ENCODE measurements at places on chromosomes 5 and 9. TPM values are rescaled to one million over a fixed set of nuclear protein-coding genes. Genes with fewer than 3 reads are reported as not detected.

SAPCD2 gene
- total RNA-seq, result 57.8 TPM

ZDHHC11B gene
- total RNA-seq, result 2.4 TPM

DNA sequence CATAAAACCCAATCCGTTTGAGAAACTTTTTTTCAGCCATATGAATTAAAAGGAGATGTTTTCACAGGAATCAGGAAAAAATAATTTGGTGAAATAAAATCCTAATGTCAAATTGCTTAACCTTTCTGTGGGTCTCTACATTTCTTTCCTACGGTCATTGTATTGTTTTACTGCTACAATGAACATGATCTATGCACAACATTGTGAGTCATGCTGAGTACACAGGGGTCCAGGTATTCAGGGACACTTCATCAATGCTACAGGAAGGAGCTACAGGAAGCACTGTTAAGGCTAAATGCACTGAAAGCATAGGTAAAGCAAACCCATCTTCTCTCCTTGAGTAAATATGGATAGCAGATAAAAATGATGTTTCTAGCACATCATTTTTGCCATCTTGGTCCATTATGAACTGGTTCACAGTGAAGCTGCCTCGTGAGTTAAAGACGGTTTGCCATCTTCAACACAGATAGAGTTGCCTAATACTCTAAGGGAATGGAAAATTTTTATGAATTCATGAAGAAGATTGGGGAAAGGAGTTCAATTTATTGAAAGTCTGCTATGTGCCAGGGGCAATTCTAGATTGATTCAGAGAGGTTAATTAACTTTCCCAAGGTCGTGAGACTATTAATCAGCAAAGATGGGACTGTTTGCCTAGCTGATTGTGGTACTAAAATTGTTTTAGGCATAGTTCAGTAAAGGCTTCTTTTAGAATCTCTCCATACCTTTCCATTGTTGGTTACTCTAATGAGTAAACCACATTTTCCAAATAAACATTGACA, 85.5 kb downstream of the DIRAS2 start:
- no peak for DNase-seq

DNA sequence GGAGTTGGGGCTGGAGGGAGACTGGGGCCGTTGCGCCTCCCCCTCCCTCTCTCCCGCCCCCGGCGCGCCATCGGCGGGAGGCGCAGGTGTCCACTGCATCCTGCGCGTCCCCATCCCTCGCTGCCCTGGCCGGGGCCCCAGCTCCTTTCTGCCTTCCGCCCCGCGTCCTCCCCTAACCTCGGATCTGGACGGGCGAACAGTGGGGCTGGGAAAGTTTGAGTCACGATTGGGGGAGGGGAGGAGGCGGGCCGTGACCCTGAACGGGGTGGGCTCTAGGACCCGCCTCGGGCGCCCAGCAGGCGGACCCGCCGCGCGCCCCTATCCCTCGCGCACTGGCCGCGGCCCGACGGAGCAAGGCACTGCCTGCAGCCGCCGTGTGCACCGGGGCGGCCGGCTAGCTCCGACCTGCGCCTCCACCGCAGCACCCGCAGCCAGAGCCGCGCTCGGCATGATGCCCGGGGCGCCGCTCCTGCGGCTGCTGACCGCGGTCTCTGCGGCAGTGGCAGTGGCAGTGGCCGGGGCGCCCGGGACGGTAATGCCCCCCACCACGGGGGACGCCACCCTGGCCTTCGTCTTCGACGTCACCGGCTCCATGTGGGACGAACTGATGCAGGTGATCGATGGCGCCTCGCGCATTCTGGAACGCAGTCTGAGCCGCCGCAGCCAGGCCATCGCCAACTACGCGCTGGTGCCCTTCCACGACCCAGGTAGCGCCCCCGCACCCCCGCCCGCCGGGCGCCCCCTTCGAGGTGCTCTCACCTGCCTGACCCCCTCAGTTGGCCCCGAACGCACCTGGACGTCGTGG, at the start of gene HMCN2:
Gene HMCN2, plus strand, starts transcription at position 330 of the 805 bp plus-strand sequence. Its CDS starts 119 bp downstream, at position 449.
- DNase-seq, result no peak

DBH gene
- not detected for total RNA-seq
